ENCODE measurements at places on chromosomes 13 and 19.

DNA sequence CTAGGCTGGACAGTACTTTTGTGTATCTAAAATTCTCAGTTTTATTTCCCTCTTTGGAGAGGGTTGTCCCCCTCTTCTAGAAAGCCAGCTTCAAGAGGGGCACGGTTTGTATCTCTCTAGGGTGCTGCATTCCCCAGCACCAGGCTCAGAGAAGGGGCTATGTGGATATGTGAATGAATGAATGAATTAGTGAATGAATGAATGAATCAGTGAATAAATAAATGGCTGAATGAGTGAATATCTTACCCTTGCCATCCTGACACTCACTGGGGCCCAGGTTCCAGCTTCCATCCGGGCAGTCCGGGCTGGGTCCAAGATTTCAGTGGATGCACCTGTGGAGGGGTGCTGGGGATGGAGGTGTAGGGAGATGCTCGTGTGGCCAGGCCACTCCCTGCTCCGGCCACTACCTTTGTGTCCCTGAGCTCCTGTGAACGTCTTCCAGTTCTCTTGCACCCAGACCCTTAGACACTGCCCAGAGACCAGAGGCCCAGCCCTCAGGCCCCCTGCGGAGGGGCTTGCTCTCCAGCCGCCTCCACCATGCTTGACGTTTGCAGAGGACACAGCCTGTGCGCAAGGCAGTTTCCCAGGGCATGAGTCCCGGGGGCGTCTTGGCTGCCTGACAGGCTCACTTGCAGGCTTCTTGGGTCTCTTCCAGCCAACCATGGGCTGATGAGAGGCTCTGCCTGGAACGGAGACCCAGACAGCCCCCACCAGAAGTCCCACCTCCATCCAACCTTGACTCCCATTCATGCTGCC is 2.8 kb upstream of the KCNN1 start:
- DNase-seq, result no peak

DNA sequence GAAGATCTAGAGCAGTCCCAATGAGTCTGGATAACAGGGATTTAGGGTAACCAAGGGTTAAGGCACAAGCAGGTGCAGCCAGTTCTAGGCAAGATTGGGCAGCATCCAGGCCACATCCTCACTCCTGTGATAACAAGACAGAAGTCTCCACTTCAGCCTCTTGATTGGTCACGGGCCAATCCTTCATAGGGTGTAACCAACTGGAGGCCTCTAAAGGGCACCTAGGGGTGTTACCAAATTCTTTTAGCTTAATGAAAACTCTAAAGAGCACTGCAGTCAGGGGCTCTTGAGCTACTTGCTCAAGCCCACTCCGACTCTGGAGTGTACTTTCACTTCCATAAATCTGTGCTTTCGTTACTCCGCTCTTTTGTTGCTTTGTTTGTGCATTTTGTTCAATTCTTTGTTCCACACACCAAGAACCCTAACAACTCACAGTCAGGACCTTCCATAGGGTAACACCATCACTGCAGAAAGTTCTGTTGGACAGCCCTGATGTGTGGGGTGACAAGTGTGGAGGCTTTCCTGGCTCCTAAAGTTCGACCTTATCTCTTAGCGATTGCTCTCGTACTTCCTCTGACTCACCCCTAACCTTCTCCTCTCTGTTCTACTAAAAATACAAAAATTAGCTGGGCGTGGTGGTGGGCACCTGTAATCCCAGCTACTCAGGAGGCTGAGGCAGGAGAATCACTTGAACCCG is 36.1 kb downstream of the ZSWIM9 start:
- DNase-seq, result no peak

GRCh38 chr19:13868663-13869062 is 8.3 kb upstream of the NANOS3 start:
- DNase-seq, result no peak

GRCh38 chr19:35008891-35009341 is 8.8 kb downstream of the GRAMD1A start:
- DNase-seq, result no peak

DNA sequence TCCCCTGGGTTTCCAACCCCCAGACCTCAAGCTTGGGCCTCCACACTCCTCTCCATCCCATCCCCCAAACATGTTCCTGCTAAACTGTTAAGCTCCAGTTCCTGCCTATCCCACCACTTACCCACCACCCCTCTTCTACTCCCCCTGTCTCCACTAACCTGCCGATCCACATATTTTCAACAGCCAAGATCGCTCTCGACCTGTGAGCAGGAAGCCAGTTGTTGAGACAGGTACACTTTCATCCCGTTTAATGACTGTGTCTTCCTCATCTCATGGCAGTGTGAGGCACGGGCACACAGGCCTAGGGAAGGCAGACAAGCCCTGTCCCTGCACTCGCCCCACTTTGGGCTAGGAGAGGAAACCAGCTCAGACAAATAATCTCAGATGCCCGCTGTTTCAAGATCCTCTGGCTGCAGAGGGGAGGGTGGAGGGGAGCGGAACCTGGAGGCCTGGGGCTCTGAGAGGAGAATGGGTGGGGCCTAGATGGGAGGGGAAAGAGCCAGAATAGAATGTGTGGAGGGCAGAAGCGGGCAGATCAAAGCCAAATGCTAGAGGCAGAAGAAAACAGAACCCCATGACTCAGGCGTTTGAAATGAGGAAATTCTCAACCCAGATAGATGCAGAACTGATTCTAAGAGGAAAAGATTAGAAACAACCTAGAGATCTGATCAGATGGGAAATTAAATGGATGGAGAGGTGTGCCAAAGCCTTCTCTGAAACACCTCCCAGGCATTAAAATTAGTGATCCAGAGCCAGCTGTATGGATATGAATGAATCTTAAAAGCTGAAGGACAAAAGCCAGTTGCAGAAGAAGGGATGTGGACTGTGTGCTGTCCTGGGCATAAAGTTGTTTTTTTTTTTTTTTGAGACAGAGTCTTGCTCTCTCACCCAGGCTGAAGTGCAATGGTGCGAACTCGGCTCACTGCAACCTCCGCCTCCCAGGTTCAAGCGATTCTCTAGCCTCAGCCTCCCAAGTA is 16.9 kb upstream of the CYP2S1 start:
- peak; percentile 7 for DNase-seq

DNA sequence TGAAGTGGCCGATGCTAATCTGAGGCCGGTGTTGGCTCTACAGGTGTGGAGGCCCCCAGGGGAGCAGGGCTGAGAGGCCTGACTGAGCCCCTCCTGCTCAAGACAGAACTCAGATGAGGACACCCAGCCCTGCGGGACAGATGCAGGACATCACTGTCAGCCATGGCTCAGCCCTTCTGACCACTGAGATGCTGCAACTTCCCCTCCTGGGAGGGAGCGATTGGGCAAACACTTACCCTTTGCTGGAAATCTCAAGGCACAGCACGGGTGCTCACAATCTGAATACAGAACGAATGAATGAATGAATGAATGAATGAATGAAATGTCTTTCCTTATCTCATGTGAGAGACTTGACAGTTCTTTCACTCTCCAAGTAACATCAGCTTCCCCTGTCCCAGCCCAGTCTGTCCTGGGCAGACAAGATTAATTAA is 3.5 kb upstream of the SIGLEC7 start:
- no peak for DNase-seq

- DNase-seq, result no peak
Observed at GRCh38 chr13:103283451-103283820, 217.2 kb upstream of the SLC10A2 start.

DNA sequence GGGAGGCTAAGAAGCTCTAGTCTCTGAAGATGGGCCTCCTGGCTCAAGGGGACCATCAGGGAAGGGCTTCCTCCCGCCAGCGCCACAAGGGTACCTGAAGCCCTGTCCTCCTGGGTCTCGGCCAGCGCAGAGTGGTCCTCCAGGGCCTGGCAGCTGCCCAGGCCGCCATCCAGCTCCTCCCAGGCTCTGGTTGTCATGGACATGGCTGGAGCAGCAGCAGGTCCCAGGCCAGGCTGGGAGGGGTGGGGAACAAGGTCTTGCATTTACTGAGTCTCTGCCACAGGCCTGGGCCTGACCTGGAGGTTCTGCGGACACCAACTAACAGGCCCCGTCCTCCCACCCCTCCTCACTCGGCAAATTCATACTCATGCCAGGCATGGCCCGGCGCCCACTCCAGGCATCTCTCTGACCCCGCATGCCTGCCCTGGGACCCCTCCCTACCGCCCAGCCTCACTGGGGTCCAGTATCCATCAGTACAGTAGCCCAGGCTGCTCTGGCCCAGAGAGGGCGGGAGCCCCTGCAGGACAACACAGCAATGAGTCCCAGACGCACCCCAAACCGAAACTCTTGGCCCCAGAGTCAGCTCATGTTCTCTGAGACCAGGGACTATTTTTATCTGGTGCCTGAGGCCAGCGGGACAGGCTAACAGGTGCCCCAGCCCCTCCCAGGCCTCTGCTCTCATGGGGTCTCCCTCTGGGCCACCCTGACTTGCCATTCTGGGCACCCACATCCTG is 938 bp downstream of the JSRP1 start:
- DNase-seq, result no peak

DNA sequence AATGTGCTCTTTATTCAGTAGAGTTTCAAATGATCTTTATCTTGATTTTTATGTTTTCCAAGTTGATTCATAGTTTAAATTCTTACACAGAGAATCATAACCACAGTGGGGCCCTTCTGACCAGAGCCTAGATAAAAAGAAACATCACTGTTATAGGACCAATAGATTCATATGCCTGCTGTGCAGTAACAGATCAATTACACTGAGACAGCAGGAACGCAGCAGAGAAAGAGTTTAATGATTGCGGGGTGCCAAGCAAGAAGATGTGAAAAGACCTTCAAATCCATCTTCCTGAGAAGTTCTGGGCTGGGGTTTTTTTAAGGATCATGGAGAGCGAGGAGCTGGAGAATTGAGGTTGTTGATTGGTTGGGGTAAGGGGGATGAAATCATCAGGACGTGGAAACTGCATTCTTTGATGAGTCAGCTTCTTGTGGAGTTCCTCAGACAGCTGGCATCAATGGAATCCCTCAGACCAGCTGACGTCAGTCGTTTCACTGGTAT is 346.6 kb downstream of the TBC1D4 start:
- DNase-seq, result no peak

GRCh38 chr19:275958-276646 is 15.1 kb downstream of the PLPP2 start:
- DNase-seq, result no peak

- no peak for DNase-seq
Observed at GRCh38 chr19:12244370-12244769, 50.3 kb downstream of the ZNF44 start.

- no peak for DNase-seq
Observed at GRCh38 chr19:38617764-38618589, at the start of gene MAP4K1. TSS of gene MAP4K1 (minus strand) at chr19:38617953. CDS start at chr19:38617895, 58 bp downstream.

GRCh38 chr19:48419158-48419920 is 25.9 kb downstream of the GRIN2D start:
- DNase-seq, result peak; percentile 7

- DNase-seq, result peak; percentile 29
Observed at GRCh38 chr19:43555185-43555770, 20.0 kb downstream of the XRCC1 start.

DNA sequence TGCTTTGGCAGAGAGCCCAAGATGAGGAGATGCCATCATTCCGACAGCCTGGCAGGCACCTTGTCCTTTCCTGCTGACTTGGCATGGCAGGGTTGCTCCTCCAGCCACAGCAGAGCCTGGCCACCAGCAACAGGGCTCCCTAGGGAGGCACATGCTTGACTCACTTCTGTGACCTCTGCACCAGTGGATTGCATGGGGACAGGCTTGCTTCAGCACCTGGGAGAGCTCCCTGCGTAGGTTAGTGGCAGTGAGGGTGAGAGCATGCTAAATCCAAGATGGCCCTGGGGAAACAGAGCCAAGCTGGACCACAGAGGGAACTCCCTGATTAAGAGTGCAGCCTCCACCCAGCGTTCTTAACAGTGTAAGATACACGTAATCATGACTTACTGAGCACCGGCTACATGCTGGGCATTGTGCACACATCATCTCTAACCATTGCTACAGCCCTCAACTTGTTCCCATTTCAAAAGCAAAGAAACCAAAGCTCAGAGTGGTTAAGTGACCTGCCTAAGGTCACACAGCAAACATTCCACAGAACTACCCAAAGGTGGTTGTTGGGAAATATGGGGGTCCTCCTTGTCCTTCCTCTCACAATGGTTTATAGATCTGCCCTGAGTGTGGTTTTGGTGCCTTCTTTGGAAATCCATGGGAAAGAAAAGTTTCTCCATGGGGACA is 116.6 kb upstream of the UQCRFS1 start:
- DNase-seq, result no peak

DNA sequence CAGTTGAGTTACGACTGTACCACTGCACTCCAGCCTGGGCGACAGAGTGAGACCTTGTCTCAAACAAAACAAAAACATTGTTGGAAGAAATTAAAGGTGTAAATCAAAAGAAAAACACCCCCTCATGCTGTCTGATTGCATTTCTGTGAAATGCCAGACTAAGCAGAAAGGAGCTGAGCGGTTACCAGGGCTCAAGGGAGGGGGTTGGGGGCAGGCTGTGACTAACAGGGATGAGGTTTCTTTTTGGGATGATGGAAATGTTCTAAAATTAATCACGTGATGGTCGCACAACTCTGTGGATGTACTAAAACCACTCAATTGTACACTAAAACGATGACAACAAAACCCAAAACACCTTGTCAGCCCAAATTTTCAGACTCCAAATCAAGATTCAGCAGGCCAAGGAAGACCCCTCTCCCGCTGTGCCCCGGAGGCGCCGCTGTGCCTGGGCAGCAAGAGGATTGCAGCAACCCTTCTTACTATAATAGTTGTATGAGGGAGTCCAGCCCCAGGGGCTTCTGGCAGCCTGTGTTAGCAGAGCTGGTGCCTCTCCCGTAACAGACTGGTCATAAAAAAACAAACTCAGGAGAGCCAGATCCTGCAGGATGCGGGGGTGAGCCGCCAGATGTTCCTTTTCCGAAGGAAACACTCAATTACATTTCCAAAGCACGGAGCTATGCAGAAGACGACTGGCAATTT is 20.9 kb downstream of the CAPS start:
- no peak for DNase-seq

GRCh38 chr19:43799502-43800142 is 2.6 kb downstream of the LYPD5 start:
- DNase-seq, result no peak

DNA sequence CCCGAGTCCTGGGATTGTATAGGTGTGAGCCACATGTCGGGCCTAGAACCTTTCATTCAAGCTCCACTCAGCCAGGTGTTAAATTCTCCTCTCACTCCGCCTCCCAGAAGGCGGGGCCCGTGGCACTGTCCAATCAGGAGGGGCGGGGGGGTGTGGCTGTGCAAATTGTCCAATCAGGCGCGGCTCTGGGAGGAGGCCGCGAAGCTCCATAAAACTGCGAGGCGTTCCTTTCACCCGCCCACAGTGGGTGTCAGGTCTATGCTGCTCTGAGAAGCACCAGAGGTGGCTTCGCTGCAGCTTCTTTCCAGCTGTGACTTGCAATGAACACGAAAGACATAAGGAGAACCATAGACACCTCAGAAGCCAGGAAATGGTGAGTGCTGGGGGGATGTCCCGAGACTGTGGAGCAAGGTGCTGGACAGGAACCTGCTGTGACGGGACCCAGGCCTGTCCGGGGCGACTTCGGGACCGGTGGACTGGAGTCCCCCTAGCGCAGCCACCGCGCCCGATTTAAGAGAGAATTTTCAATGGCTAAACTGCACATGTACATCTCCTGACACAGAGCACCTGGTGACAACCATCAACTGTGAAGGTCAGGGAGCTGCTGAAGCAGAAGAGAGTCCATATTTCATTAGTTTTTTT is 3.0 kb upstream of the ZNF136 start:
- DNase-seq, result no peak
